ENCODE measurements at places on chromosomes 1 and 21. TPM values are rescaled to one million over a fixed set of nuclear protein-coding genes. Genes with fewer than 3 reads are reported as not detected.

- H3K36me3 ChIP-seq, result no peaks in the 10 kb centered on the region
- H3K27me3 ChIP-seq, result no peaks in the 10 kb centered on the region
- no peak overlapping the region for H3K4me3 ChIP-seq
- no peaks in the 10 kb centered on the region for H3K4me1 ChIP-seq
Observed at GRCh38 chr1:106620521-106620954, 435.9 kb upstream of the PRMT6 start.

- no peaks in the 10 kb centered on the region for H3K4me1 ChIP-seq
- no peak for DNase-seq
- no peak overlapping the region for H3K4me3 ChIP-seq
- no peaks in the 10 kb centered on the region for H3K36me3 ChIP-seq
Observed at GRCh38 chr1:40795811-40796586, 12.4 kb downstream of the KCNQ4 start.

DNA sequence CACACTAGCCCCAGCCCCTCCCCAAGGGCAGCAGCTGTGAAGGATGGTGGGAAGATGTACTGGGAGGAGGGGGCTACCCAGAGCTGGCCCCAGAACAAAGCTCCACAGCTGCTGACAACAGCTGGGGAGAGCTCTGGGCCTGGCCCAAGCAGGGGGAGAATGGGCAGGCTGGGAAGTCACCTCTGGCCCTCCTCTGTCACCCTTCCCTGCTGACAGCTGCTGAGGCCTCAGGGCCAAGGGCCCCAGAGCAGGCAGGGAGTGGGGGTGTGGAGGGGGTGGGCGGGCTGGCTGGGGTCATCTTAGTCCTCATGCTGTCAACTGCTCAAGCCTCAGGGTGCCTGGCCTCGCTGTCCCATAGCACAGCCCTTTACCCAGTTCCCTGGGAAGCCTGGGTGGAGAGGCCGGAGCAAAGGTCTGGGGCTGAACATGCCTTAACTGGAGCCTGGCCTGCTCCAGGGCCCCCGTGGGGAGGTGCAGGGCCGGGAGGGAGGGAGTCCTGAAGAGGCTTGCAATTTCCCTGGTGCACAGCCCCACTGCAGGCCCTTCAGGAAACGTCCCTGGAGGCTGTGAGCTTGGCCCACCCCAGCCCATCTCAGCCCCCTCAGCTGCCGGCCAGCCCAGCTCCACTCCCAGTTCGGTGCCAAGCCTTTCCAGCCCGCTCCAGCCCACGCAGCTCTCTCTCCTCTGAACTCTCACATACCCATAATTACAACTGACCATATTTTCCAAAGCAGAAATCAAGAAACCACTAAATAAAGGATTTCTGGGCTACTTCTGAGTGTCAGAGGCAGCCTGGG is 25.7 kb downstream of the HSPG2 start:
- no peaks in the 10 kb centered on the region for H3K36me3 ChIP-seq
- no peak overlapping the region for H3K27ac ChIP-seq
- no peak for DNase-seq
- no peak overlapping the region for H3K4me3 ChIP-seq
- H3K4me1 ChIP-seq, result peaks cover 25% of the 10 kb centered on the region

DNA sequence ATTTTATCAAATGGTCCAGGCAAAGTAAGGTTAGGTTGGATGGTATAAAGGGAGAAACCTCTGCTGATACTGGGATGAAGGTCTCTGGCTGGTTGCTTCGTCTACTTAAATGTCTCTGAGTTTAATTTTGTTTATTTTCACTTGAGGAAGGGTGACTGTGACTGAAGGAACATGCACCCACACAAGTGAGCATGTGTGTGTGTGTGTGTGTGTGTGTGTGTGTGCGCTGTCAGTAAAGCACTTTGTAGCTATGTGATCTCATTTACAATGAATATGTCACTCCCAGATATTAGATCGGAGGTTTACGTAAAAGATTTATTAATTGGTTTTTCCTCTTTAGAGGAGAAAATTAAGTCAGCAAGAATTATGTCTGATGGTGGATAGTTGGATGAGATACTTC is 4.4 kb downstream of the FOXD2 start:
- DNase-seq, result no peak
- no peak overlapping the region for H3K4me3 ChIP-seq
- H3K27me3 ChIP-seq, result peaks cover 49% of the 10 kb centered on the region
- H3K4me1 ChIP-seq, result no peaks in the 10 kb centered on the region

Gene HPCAL4
- polyA plus RNA-seq, result 0.76 TPM

DNA sequence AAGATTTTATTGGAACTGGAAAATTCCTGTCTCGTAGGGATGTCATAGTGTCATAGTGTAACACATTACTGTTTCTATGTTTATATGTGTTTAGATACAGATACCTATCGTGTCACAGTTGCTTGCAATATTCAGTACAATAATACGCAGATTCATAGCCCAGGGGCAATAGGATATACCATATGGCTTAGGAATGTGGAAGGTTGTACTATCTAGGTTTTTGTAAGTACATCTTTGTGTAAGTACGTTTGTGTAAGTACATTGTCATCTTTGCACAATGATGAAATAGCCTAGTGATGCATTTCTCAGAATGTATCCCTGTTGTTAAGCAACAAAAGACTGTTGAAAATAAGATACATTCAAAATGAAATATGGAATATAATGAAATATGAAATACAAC is 68.9 kb downstream of the CAMTA1 start:
- no peaks in the 10 kb centered on the region for H3K4me1 ChIP-seq
- DNase-seq, result no peak
- H3K27me3 ChIP-seq, result no peaks in the 10 kb centered on the region
- no peak overlapping the region for H3K27ac ChIP-seq

Gene SLC45A1
- polyA plus RNA-seq, result 1.8 TPM

- no peaks in the 10 kb centered on the region for H3K4me1 ChIP-seq
- no peak for DNase-seq
- no peak overlapping the region for H3K4me3 ChIP-seq
- no peaks in the 10 kb centered on the region for H3K36me3 ChIP-seq
- no peaks in the 10 kb centered on the region for H3K27me3 ChIP-seq
Observed at GRCh38 chr1:101371259-101371658, 134.4 kb downstream of the S1PR1 start.

- H3K4me1 ChIP-seq, result peaks cover 20% of the 10 kb centered on the region
- H3K27me3 ChIP-seq, result no peaks in the 10 kb centered on the region
- no peak for DNase-seq
- no peaks in the 10 kb centered on the region for H3K36me3 ChIP-seq
- no peak overlapping the region for H3K27ac ChIP-seq
Observed at GRCh38 chr1:205945069-205945468, 1.8 kb upstream of the SLC26A9 start.

Gene PADI4
- polyA plus RNA-seq, result 0.12 TPM

- no peak for DNase-seq
- H3K27me3 ChIP-seq, result no peaks in the 10 kb centered on the region
- H3K4me1 ChIP-seq, result no peaks in the 10 kb centered on the region
- no peak overlapping the region for H3K4me3 ChIP-seq
- no peak overlapping the region for H3K27ac ChIP-seq
Observed at GRCh38 chr1:22186311-22186710, 43.4 kb upstream of the WNT4 start.

Gene OR2G6
- polyA plus RNA-seq, result not detected
